Frontal cortex (tissue), 4 donors: ENCODE measurements at places on chromosomes 1 and 21.

- no peak for DNase-seq
These were observed 67.8 kb upstream of the BCL10 start for GRCh38 chr1:85344256-85344694.

DNA sequence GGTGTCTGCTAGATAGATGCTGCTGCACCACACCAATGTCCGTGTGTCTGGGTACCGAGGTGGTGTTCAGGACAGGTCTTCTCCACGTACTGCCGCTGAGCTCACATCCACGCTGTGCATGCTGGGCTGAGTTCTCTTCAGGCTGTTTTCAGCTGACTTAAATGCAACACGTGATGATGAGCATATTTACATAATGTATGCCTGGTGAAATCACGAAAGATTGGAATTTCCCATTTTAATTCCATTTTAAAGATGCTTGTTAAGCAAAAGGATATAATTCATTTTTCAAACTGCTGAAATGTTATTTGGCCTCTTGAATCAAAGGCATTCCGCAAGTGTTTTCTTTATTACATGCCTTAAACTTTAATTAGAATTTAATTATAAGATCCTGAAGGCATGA is 107.9 kb downstream of the FGGY start:
- no peak for DNase-seq

DNA sequence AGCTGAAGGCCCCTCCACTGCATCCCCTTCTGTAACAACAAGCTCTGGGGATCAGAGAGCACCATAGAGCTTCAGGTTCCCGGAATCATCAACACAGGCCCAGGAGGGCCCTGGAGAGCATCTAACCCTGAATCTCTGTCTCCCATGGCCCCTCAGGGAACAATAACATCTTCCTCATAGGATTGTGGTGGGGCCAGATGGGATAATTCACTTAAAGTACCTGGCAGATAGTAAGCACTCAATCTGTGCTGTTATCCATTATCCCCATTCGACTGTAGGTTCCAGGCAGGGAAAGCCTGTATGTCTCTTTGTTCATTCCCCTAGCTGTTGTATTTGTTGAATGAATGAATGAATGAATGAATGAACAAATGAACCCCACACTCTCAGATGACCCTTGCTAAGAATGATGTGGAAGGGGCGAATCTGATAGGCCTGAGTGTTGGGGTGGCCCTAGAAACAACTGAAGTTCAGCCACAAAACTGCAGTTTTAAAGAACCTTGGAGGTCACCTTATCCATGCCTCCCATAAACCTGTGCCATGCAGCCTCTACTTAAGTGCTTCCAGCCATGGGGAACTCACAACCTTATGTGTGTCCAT is 14.5 kb downstream of the LAPTM5 start:
- no peak for DNase-seq

- no peak for DNase-seq
These were observed 8.8 kb upstream of the CCT8 start for GRCh38 chr21:29082046-29082815.
